ENCODE measurements at places on chromosomes 11 and 22.

GRCh38 chr11:100863080-100863581 is 176.0 kb downstream of the ARHGAP42 start:
- no peak for DNase-seq

- DNase-seq, result no peak
These were observed 48.4 kb downstream of the CSTPP1 start for GRCh38 chr11:46984987-46985386.

GRCh38 chr11:117733316-117733715 is 63.7 kb downstream of the DSCAML1 start:
- no peak for DNase-seq

DNA sequence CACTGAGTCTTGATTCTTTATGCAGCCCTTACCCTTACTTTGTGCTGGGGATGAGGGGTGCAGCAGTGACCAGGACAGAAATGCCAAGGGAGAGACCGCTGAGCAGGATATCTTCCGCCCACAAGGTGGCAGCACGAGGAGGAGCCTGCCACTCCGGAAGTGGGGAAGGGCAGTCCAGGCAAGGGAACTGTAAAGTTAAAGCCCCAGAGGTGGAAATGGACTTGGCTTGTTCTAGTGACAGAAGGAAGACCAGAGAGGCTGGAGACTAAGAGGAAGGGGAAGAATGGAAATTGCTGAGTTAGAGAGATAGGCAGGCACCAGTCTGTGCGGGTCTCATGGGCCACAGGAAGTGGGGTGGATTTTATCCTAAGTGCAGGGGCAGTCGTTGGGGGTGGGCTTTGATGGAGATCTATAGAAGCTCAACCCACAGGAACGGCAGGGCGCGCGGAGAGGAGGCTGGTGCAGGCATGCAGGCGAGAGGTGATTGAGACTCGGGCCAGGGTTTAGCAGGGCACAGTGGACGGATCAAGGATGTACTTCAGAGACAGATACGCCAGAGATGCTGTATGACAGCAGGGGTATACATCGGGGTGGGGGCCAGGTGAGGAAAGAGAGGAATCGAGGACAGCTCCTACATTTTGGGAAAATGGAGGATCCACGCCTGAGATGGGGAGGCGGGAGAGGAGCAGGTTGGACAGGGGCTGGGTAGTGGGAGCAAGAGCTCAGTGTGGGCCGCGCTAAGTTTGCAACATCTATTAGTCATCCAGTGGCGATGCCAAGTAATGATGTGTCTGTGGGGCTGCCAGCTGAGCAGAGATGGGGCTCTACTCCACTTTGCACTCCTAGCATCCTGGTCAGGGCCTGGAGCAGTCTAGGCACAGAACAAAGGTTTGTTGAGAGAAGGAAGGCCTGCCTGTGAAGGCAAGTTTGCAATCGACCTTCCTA is 3.3 kb upstream of the GRK2 start:
- DNase-seq, result peak; percentile 85

GRCh38 chr22:50563413-50564160 is 868 bp upstream of the SYCE3 start:
- DNase-seq, result no peak

- no peak for DNase-seq
These were observed 25.6 kb upstream of the RRM1 start for GRCh38 chr11:4068962-4069361.

DNA sequence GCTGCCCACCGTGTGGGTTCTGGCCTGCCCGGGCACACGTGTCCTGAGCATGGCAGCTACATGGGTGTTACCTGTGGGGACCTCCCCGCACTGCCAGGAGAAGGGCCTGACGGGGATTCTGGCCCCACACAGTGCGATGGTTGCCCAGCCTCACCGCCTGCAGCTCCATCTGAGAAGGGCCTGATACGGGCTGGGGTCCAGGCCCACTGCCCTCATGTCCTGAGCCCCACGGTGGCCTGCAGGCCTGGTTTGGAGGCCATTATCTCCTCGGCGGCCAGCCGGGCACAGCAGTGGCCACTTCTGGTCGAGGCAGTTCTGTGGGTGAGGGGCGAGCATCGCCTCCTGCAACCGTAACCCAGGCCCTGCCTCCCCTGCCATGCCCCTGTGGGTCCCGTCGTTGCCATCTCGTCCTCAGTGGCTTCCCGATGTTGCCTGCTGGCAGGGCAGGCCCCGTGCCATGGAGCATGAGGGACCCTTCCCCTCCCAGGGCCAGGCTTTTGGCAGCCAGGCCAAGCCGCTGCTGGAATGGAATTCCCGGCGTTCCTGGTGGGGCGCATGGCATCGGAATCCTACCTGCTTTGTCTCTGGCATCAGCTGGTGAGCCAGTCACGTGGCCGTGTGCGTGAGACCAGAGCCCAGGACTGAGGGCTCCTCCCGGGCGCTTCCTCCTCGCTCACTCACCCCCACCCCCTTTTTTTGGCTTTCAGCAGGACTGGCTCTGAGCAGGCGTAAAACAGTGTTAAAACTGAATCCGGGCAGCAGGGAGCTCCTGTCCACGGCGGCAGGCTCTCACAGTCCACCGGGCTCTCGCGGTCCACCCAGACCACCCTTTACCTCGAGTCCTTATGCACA is 71.9 kb upstream of the PPARA start:
- DNase-seq, result no peak

GRCh38 chr22:46902436-46902835 is 140.0 kb downstream of the TBC1D22A start:
- no peak for DNase-seq

GRCh38 chr22:26825960-26826935 is 168.9 kb downstream of the MIAT start:
- DNase-seq, result no peak

GRCh38 chr11:60769811-60770210 is 13.1 kb downstream of the MS4A15 start:
- DNase-seq, result no peak

GRCh38 chr11:121575250-121575962 is 122.6 kb upstream of the SORL1-AS1 start:
- no peak for DNase-seq

GRCh38 chr11:45997599-45997998 is 75.1 kb downstream of the LARGE2 start:
- no peak for DNase-seq

- no peak for DNase-seq
These were observed 33.5 kb downstream of the ETS1 start for GRCh38 chr11:128553662-128554362.

GRCh38 chr11:75078233-75078632 is 18.4 kb downstream of the OR2AT4 start:
- DNase-seq, result no peak

DNA sequence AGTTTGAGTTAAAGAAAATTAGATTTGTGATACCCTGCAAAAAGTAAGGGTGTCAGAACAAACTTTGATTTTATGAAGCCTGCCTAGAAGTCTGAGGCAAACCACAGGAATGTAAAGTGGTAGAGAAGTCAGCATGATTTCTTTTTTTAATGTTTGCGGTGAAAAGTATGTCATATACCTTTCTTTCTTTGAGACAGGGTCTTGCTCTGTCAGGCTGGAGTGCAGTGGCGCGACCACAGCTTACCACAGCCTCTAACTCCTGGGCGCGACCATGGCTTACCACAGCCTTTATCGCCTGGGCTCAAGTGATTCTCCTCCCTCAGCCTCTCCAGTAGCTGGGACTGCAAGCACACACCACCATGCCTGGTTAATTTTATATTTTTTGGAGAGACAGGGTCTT is 4.7 kb downstream of the API5 start:
- DNase-seq, result no peak

DNA sequence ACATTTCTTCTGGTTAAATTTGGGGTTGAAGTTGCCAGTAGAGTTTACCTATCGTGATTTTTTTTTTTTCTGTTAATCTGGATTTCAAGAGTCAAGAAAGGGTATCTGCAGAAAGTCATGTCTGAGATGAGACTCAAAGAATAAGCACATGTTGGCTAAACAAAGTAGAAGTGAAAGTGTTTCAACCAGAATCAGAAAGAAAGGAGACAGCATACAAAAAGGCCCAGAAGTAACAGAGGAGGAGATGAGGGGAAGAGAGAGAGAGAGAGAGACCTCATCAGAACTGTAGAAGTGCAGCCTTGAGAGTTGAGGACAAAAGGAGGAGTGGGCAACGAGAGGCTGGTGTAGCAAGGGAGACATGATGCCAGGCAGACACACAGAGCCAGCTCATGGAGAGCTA is 54.9 kb downstream of the SVIP start:
- DNase-seq, result no peak

DNA sequence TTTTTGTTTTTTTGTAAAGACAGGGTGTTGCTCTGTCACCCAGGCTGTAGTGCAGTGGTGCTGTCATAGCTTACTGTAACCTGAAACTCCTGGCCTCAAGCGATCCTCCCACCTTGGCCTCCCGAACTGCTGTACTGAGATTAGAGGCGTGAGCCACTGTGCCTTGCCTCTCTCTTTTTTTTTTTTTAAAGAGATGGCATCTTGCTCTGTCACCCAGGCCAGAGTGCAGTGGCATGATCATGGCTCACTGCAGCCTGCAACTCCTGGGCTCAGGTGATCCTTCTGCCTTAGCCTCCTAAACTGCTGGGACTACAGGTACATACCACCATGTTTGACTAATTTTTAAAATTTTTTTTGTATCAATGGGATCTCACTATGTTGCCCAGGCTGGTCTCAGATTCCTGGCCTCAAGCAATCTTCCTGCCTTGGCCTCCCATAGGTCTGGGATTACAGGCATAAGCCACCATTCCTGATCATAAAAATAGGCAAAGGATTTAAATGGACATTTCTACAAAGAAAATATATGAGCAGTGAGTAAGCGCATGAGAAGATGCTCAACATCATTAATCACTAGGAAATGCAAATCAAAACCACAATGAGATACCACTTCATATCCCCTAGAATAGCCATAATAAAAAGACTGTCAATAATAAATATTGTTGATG is 17.3 kb upstream of the CLNS1A start:
- no peak for DNase-seq

- DNase-seq, result no peak
These were observed 307 bp upstream of the MRPL16 start for GRCh38 chr11:59810911-59811259.

DNA sequence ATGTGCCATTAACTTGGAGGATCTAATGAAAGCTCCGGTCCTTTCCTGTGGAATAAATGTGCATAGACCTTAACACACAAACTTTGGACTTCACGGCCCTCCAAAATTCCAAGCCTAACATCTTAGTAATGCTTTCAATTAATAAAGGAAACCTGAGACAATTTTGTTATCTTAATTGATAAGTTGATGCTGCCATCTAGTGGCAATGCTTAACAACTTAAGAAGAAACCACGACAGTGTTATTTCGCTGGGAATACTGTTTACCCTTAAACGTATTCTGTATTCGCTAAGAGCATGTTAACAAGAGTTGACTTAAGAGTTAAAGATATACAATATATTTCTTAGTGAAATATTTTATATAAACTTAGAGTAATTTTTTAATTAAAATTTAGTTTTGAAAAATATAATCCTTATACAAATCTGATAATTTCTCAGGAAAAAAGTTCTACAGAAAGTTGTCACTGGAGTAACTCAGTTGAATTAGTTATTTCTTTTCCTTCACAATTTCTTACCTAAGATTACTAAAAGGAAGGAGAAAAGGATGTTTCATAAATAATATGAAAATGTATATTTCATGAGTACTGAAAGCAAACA is 35.0 kb upstream of the OR9G4 start:
- DNase-seq, result peak; percentile 15

DNA sequence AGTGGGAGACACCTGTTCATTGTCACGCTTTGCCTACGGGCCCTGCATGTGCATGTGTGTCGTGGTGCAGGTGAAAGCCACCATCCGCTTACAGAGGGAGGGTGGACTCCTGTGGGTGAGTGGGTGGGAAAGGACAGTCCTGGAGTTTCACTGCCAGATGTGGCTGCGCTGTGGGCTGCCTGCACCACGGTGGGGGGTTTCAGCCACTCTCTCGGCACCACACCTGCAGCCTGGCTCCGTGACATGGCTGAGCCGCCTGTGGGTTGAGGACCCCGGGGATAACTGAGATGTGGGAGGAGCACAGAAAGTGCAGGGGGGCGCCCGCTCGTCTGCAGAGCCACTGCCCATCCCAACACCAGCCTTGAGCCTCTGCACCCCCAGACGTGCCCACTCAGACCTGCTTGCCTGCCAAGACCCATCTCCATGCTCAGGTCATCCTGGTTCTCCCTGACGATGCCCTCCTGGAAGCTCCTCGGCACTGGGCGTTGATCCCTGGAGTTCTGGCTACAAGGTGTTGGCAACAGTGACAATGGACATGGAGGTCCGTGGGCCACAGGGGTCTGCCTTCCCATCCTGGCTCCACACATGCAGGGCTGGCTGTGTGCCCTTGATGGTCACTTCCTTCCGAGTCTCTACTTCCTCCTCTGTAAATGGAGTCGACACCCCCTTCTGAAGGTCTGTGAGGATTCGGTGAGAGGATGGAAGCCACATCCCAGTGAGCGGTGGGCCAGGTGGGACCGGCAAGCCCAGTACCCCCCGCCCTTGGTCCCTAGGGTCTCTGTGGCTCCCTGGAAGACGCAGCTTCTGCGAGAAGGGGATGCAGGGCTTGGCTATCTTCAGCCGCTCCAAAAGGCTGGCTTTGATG is 1007.0 kb downstream of the BRD1 start:
- DNase-seq, result no peak

- no peak for DNase-seq
These were observed 238.4 kb upstream of the DDI1 start for GRCh38 chr11:103798026-103798425.

- DNase-seq, result no peak
These were observed 18.0 kb upstream of the APOA1 start for GRCh38 chr11:116855413-116855812.

- no peak for DNase-seq
These were observed 429 bp downstream of the VEGFB start for GRCh38 chr11:64234647-64235379.

- DNase-seq, result no peak
These were observed 97.6 kb downstream of the FEZ1 start for GRCh38 chr11:125398475-125398874.

DNA sequence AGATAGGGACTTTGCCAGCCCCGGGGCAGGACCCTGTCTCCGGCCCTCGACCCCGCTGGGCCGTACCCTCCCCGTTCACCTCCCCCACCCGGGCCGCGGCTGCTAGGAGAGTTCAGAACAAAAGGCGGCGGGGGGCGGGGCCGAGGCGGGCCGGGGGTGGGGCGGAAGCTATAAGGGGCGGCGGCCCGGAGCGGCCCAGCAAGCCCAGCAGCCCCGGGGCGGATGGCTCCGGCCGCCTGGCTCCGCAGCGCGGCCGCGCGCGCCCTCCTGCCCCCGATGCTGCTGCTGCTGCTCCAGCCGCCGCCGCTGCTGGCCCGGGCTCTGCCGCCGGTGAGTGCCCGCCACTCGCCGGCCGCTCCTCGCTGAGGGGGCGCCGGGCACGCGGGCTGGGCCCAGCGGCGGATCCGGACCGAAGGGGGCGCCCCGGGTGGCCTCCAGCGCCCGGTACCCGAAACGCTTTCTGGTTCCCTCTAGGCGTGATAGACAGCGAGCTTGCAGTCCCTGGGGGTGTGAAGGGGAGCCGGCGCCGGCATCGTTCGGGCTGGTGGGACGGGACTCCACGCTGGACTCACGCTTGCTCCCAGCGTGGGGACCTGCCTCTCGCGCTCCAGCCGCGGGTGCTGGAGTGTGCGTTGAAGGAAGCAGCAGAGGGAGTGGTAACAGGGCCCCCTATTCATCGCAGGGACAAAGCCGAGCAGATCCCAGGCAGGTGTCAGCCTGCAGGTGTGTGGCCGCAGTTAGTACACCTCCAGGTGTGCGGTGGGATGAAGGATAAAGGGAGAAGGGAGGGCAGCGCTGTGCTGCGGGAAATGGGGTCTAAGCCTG is at the start of gene MMP11:
MMP11 (plus strand) TSS at position 201 of the 825 bp plus-strand sequence; CDS start at position 223, 22 bp downstream.
- DNase-seq, result peak; percentile 70

- no peak for DNase-seq
These were observed 7.8 kb downstream of the APOL5 start for GRCh38 chr22:35725521-35725920.

Measured in HEK293T (cell line).